ENCODE measurements at places on chromosomes 1 and 21.

GRCh38 chr1:76548513-76549100, 318.7 kb upstream of the ST6GALNAC5 start:
- DNase-seq, result no peak

GRCh38 chr1:244301595-244302130, 150.0 kb downstream of the ADSS2 start:
- no peak for DNase-seq

GRCh38 chr1:93671099-93671621, 10.5 kb downstream of the BCAR3 start:
- no peak for DNase-seq

DNA sequence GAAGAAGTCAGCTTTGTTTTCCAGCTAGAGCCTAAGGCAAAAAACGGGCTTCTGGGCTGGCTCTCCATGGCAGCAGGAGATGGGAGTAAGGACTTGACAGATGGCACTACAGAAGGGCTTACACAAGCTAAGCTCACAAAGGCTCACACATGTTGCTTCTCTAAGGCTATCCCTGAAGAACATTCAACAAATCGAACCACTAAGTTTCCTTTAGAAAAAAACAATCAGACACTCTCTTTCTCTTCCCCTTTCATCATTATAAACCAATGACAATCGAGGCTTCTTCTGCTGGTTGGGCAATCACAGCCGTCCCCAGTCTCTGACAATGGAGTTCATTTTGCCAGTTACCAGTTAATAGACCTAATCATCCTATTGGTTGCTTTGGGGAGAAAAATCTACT, 40.5 kb downstream of the TRIT1 start:
- no peak for DNase-seq

- no peak for DNase-seq
Observed at GRCh38 chr1:37723072-37723389, 30.7 kb downstream of the CDCA8 start.

DNA sequence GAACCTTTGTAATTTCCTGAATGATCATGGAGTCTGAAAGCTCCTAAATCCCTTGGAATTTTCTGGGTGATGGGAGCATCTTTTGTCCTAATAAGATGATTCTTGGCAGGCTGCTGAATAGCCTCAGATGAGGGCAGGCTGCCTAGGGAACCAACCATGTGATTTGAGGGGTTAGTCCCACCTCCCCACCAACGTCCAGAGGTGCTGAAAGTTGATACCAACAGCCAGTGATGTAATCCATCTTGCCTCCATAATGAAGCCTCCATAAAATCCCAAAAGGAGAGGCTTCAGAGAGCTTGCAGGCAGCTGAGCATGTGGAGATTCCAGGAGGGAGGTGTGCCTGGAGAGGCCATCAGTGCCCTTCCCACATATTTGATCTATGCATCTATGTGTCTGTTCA, 43.7 kb downstream of the GTF2B start:
- DNase-seq, result no peak

DNA sequence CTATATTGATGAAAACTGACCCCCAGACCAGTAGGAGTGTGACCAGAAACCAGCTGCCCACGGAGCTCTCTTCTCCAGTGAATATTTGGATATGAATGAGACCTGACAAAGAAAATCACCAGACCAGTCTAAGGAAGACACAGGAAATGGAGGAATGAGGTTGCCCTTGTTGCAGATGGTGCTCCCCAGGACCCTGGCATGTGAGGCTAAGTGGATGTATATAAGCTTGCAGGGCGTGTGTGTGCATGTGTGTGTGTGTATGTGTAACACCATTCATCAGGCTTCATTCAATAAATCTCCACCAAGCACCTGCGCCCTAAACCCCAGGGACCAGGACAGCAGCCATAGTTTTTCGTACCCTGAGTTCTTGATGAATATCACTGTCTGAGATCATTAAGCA, 14.4 kb downstream of the PHLDA3 start:
- no peak for DNase-seq

- DNase-seq, result no peak
Observed at GRCh38 chr1:84297546-84298244, 3.8 kb upstream of the SAMD13 start.

DNA sequence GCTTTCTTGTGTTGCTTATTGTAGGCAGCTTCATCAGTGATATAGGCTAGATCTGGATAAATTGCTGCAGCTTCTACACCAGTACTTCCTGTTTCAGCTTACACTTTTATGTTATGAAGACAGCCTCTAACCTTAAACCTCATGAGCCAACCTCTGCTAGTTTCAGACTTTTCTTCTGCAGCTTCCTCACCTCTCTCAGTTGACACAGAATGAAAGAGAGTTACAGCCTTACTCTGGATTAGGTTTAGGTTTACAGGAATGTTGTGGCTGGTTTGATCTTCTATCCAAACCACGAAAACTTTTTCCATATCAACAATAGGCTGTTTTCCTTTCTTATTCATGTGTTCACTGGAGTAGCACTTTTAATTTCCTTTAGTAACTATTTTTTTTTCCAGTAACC, 76.9 kb upstream of the RNPC3 start:
- no peak for DNase-seq
